ENCODE measurements at places on chromosomes 3 and 15. TPM values are rescaled to one million over a fixed set of nuclear protein-coding genes. Genes with fewer than 3 reads are reported as not detected.

Gene RTP4
- polyA plus RNA-seq, result 5.4 TPM

DNA sequence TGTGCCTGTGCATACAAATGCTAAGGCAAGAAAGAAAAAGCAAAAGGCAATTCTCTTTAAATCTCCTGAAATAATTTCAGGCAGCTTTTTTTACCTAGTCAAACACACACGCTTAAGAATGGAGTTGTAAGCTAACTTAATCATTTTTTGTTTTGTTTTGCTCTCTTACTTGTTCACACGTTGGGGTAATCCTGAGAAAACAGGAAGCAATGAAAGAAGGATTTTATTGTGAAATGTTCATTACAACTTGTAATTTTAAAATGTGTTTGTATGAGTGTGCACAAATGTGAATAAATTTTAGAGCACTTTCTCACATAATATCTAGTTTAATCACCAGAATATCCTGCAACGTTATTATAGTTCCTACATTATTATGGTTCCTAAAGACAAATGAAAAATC lies 263.8 kb downstream of the LPP start:
- no peak for DNase-seq
- H3K4me1 ChIP-seq, result no peaks in the 10 kb centered on the region
- no peaks in the 10 kb centered on the region for H3K36me3 ChIP-seq
- no peaks in the 10 kb centered on the region for H3K27me3 ChIP-seq

Gene CCR8
- not detected for polyA plus RNA-seq

Gene MEIS2
- 14.7 TPM for polyA plus RNA-seq

GRCh38 chr3:179181021-179181472 lies 32.9 kb downstream of the PIK3CA start:
- no peak overlapping the region for H3K27ac ChIP-seq
- peaks cover 3% of the 10 kb centered on the region for H3K4me1 ChIP-seq
- H3K4me3 ChIP-seq, result no peak overlapping the region
- no peaks in the 10 kb centered on the region for H3K36me3 ChIP-seq
- no peak for DNase-seq

Measured in kidney (tissue), 22 donors.